ENCODE measurements at places on chromosomes 6 and 20.

DNA sequence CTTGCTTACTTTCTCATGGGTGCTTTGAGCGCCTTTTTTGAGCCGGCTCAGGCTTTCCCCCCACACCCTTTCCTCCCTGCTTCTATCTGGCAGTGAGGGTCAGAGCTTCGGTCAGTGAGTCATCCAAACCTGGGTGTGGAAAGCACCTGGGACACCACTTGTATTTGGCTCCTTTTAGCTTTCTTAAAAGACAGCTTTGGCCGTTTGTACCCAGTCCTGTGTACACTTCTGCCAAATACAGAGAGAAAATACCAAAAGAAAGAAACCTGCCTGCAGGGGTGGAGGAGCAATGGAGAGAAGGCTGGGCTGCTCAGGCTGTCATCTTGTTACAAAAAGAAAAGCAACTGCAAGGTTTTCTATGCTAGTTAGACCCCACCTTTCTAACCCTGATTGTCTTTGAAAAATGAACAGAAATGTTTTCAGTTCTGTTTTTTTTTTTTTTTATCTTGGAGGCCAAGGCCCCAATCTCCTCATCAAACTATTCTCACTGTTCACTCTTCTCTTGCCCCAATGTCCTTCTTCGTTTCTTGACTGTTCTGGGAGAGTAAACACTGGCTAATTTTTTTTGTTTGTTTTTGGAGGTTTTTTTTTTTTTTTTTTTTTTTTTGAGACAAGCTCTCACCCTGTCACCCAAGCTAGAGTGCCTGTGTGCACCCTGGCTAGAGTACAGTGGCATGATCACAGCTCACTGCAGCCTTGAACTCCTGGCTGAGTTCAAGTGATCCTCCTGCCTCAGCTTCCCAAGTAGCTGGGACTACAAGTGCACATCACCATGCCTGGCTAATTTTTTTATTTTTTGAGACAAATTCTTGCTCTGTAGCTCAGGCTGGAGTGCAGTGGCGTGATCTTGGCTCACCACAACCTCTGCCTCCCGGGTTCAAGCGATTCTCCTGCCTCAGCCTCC lies 76.4 kb downstream of the SSR1 start:
- DNase-seq = no peak

GRCh38 chr6:133724726-133725125 lies 164.2 kb upstream of the TCF21 start:
- no peak for DNase-seq

GRCh38 chr6:156126535-156126934 lies 650.6 kb upstream of the ARID1B start:
- no peak for DNase-seq

DNA sequence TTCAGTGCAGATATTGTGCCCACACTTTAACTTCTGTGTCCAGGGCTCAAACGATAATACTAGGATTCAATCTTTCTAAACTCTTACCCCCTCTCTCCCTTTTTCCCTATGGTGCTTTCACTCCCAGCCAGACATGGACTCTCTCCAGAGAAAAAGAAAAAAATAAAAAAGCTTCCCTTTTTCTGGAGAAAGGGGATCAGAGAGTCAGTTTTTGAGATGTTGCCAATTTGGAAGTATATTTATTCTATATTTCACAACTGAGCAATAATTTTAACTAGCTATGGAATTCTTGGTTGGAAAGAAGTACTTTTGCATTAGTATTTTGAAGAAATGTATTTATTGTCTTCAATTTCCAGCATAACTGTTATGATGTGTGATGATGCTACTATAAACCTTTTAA lies 72.2 kb upstream of the ZFP64 start:
- no peak for DNase-seq
